Caco-2 (cell line): ENCODE measurements at places on chromosomes 12 and 14. TPM values are rescaled to one million over a fixed set of nuclear protein-coding genes. Genes with fewer than 3 reads are reported as not detected.

KRT72 gene
- not detected in 2 replicates for total RNA-seq

OVCH1 gene
- not detected in 2 replicates for total RNA-seq

GRCh38 chr14:99440278-99440677 is 40.4 kb downstream of the SETD3 start:
- peaks cover 5% of the 10 kb centered on the region for H3K36me3 ChIP-seq
- no peak overlapping the region for H3K27ac ChIP-seq
- H3K4me1 ChIP-seq: no peaks in the 10 kb centered on the region
- no peaks in the 10 kb centered on the region for H3K27me3 ChIP-seq
- no peak overlapping the region for H3K4me3 ChIP-seq

DNA sequence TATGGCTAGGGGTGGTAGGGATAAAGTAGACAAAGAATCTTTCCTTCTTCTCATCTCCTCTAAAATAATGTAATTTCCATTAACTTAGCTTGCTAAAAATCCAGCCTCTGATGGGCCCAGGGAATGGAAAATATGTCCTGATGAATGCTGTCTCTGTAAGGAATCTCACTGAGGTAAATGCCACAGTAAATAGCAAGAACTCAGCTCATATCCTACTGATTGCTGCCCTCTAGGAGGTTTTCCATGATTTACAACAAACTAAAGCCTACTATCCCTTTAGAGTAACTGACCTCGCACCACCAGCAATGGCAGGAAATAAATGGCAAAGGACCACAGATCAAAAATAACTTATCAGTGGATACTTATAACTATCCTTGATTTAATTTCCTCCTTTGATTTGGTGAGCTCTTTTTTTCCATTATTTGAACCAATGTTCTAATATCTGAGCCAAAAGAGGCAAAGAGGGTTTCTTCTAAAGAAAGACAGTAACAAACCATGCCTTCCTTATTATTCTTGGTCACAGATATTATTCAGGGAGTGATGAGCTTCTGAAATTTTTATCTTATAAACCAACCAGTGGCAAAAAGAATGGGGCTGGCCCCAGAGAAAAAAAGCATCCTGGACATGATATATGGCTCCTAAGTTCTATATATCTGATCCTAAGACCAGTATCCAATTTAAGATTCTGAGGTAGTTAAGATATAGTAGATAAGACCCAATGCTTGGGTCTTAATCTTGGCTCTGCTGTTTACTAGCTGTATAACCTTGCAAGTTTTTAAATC is 43.8 kb downstream of the SENP1 start:
- no peak overlapping the region for H3K27ac ChIP-seq
- no peaks in the 10 kb centered on the region for H3K27me3 ChIP-seq
- H3K36me3 ChIP-seq: peaks cover 4% of the 10 kb centered on the region; the same call in 1 of the 2 replicates
- no peak overlapping the region for H3K4me3 ChIP-seq

GRCh38 chr14:54643696-54644176 is 76.8 kb downstream of the SAMD4A start:
- no peaks in the 10 kb centered on the region for H3K27me3 ChIP-seq
- peak; percentile 61 for DNase-seq
- H3K4me3 ChIP-seq: no peak overlapping the region
- peak overlapping the region; percentile 87 for H3K27ac ChIP-seq
- H3K36me3 ChIP-seq: no peaks in the 10 kb centered on the region
- peaks cover 86% of the 10 kb centered on the region for H3K4me1 ChIP-seq

- no peak for DNase-seq
- peaks cover 36% of the 10 kb centered on the region for H3K4me1 ChIP-seq
Observed at GRCh38 chr14:85481471-85481870, 48.5 kb upstream of the FLRT2 start.

- no peaks in the 10 kb centered on the region for H3K27me3 ChIP-seq
- no peak for DNase-seq
- H3K36me3 ChIP-seq: no peaks in the 10 kb centered on the region
- no peaks in the 10 kb centered on the region for H3K4me1 ChIP-seq
Observed at GRCh38 chr12:106602076-106602475, 19.3 kb downstream of the RFX4 start.

GRCh38 chr12:50934981-50935807 is 17.1 kb upstream of the HIGD1C start:
- H3K27me3 ChIP-seq: no peaks in the 10 kb centered on the region
- no peak overlapping the region for H3K4me3 ChIP-seq
- H3K27ac ChIP-seq: peak overlapping the region; percentile 73

DNA sequence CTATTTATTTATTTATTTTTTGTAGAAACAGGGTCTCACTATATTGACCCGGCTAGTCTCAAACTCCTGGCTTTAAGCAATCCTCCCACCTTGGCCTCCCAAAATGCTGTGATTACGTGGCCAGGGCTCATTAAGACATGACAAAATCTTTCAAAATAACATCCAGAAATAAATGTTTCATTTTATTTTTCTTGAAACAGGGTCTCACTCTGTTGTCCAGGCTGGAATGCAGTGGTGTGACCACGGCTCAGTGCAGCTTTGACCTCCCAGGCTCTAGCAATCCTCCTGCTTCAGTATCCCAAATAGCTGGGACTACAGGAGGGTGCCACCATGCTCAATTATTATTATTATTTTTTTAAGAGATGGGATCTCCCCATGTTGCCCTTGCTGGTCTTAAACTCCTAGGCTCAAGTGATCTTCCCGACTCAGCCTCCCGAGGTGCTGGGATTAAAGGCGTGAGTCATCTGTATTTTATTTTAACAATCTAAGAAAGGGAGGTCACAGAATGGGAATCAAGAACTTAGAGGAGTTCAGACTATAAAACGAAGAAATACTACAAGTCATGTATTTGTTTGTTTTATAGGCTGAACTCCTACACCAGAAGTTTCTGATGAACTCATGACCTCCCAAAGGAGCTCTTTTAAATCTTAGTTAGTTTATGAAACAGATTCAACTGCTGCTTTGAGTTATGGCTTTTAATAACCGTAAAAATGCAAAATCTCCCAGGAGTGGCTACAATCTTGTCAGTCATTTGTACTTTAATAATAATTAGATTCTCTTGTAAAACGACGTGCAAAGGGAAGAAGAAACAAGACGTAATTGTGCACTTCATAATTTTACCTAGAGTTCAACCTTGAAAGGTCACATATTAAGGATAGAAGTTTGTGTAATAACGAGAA is 2.1 kb upstream of the TMEM263 start:
- no peak for DNase-seq
- H3K36me3 ChIP-seq: no peaks in the 10 kb centered on the region
- no peak overlapping the region; the same call in 1 of the 2 replicates for H3K4me3 ChIP-seq
- no peaks in the 10 kb centered on the region for H3K27me3 ChIP-seq
- H3K27ac ChIP-seq: no peak overlapping the region

GRCh38 chr12:100656141-100656540 is 82.7 kb downstream of the GAS2L3 start:
- no peaks in the 10 kb centered on the region for H3K4me1 ChIP-seq
- no peaks in the 10 kb centered on the region for H3K36me3 ChIP-seq
- no peaks in the 10 kb centered on the region for H3K27me3 ChIP-seq

- H3K27me3 ChIP-seq: no peaks in the 10 kb centered on the region
- no peak overlapping the region for H3K4me3 ChIP-seq
- H3K27ac ChIP-seq: no peak overlapping the region
- H3K4me1 ChIP-seq: no peaks in the 10 kb centered on the region
- DNase-seq: no peak
Observed at GRCh38 chr14:102215071-102215470, 75.4 kb downstream of the WDR20 start.

GRCh38 chr12:18859400-18859799 is 121.5 kb downstream of the CAPZA3 start:
- H3K4me1 ChIP-seq: no peaks in the 10 kb centered on the region
- no peak for DNase-seq
- H3K27ac ChIP-seq: no peak overlapping the region
- no peak overlapping the region for H3K4me3 ChIP-seq
- no peaks in the 10 kb centered on the region for H3K36me3 ChIP-seq
- no peaks in the 10 kb centered on the region; the same call in 1 of the 2 replicates for H3K27me3 ChIP-seq

DNA sequence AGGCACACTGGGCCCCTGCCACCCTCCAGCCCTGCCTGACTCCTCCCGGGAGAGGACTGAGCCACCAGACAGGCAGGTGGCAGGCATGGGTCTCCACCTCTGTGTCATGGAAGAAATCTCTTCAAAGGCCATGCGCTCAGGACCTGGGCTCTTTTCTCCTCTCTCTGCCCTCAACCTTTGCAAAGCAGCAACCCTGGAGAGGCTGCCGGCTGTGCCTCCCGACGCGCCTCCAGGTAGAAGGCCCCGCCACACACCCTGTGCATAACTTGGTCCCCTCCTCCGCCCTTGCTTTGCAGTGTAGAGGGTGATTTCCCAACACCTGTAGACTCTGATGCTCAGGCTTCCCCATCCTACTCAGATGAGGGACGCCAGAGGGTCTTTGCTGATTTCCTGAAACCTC is 28.2 kb upstream of the TMEM179 start:
- no peak overlapping the region for H3K27ac ChIP-seq
- no peak for DNase-seq
- no peaks in the 10 kb centered on the region for H3K36me3 ChIP-seq

DNA sequence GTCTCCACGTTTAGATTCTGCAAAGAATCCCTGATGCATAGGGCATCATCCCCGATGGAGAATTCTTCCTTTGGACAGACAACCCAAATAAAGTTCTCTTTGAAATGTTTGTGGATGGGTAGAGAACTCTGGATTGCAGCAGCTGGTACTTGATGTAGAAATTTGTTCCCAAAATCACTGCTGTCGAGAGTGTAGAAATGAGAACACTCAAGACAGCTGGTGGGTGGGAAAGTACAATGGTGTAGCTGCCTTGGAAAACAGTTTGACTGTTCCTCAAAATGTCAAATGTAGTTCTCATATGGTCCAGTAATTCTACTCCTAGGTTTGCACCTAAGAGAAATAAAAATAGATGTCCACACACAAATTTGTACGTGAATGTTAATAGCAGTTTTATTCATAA is 671.5 kb upstream of the TMEM132C start:
- H3K27me3 ChIP-seq: no peaks in the 10 kb centered on the region
- H3K27ac ChIP-seq: no peak overlapping the region
- H3K4me1 ChIP-seq: peaks cover 11% of the 10 kb centered on the region
- no peaks in the 10 kb centered on the region for H3K36me3 ChIP-seq

DNA sequence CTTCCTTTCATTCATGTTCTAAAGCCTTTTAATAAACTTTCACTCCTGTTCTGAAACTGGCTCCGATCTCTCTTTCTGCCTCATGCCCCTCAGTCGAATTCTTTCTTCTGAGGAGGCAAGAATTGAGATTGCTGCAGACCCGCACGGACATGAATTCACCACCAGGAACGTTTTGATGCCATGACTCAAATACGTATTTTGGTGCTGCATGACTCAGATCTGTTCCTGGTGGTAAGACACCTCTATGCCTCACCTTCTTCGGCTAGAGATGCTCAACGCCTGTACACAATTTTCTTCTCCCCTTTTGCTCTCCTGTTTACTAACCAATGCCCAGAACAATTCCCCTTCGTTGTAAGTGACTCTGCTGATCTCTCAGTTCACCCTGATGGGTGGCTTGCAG is 52.0 kb upstream of the RIMBP2 start:
- no peaks in the 10 kb centered on the region for H3K4me1 ChIP-seq
- no peak for DNase-seq
- no peak overlapping the region for H3K4me3 ChIP-seq
- H3K36me3 ChIP-seq: no peaks in the 10 kb centered on the region
